ENCODE measurements at places on chromosomes 2 and 18.

DNA sequence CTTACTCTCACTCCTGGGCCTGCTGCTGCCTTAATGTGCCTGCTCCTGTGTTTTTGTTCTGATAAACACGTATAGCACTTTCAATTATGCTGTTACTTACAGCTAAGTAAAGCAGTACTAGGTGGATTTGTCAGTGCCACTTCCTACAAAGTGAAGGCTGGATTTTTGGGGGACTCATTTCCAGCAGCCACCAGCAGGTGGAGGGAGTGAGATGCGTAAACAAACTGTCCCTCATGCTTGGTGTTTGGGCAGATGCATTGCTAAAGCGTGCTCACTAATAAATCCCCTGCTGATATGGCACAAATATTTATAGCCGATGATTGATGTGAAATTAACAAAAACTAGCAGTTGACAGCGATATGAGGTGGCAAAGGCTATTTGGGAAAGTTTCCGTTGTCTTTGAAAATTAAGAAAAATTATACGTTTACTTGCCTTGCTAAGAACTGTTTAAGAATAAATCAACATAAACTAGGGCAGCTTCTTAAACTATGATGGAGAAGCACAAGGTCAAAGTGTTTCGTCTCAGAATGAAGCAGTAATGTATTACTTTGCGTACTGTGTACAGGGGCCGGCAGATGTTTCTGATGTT lies 101.7 kb downstream of the AGAP1 start:
- peak; percentile 68 for DNase-seq

- DNase-seq, result no peak
Measured at GRCh38 chr2:26648516-26648915, 7.3 kb upstream of the CIB4 start.

GRCh38 chr2:178946494-178946893 lies 103.4 kb downstream of the CCDC141 start:
- no peak for DNase-seq

GRCh38 chr18:69326094-69326493 lies 74.6 kb upstream of the DOK6 start:
- DNase-seq, result no peak

DNA sequence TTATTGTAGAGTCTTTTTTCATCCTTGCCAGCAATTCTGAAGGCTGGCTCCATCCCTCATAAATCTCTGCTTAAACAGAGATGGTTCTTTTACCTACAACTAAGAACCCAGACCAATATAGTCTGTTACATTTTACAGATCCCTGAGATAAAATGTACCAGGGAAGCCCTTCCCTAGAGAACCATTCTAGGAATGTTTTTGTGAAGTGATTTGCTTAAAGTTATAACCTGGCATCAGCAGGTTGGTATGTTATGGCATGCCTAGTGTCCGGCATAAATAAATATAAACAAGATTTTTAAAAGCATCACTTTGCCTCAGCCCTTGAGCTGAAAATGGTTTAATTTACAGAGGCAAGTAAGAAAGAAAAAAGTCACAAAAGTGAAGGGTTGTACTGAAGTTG lies 18.5 kb upstream of the NPAS2 start:
- no peak for DNase-seq

Data from hematopoietic multipotent progenitor cell treated with erythropoietin and hydrocortisone succinate and interleukin-3 and kit ligand, for 15 days (in vitro differentiated cells).